ENCODE measurements at places on chromosomes 4 and X. TPM values are rescaled to one million over a fixed set of nuclear protein-coding genes. Genes with fewer than 3 reads are reported as not detected.
A peak's percentile ranks its signal among the peaks of the same experiment; 100 is the strongest.

DNA sequence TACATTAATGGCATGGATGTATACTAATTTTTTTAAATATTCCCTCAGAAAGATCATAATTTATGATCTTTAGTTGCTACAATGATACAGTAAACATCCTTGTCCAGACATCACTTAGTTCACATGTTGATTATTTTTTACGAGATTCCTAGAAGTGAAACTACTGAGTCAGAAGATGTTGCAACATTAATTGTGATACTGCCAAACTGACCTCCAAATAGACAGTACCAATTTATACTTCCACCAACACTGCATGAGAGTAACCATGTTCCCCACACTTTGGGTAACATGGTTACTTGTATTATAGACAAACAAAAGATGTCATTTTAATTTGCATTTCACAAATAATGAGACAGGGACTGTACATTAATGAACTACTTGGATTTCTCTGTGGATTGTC is 19.6 kb downstream of the RCHY1 start:
- no peak for DNase-seq

DNA sequence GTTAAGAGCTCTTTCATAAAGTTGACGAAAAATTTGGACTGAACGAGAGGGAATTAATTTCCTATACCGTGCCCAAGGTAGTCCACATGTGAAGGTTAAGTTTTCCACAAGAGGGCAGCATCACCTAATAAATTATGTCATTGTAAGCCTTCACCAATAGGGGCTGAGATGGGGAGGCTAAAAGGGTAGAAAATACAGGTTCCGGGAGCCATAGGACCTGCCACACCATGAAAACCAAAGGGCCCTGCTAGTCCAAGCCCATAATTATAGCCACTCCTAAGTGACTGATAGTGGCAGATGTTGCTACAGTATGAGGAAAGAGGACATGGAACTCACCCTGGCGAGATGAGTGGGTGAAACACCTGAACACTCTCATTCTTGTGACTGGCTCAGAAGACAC is 122.2 kb downstream of the SHROOM4 start:
- DNase-seq, result no peak

The GLUD2 gene
- total RNA-seq, result 0.42 TPM

DNA sequence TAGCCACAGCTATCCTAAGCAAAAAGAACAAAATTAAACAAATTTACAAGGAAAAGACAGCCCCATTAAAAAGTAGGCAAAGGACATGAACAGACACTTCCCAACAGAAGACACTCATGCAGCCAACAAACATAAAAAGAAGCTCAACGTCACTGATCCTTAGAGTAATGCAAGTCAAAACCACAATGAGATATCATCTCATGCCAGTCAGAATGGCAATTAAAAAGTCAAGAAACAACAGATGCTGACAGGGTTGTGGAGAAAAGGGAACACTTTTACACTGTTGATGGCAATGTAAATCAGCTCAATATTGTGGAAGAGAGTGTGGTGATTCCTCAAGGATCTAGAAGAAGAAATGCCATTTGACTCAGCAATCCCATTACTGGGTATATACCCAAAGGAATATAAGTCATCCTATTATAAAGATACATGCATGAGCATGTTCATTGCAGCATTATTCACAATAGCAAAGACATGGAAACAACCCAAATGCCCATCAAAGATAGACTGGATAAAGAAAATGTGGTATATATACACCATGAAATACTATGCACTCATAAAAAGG is 163.0 kb upstream of the TET2 start:
- DNase-seq, result no peak

DNA sequence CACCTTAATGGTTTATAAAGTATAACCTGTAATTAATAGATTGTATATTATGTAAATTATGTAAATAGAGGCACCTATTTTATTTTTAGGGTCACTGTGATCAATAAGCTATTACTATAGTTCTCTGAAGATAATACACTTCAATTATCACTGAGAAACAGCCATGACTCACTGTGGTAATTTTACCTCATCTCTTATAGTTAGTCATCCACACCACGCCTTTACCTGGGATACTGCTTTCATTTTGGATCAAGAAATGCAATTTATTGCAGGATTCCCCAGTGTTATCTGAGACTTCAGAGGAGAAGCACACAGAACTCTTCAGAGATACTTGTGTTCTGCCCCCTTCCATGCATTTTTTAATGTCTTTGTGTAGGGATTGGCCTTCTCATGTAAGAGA is 348.1 kb upstream of the ATOH1 start:
- DNase-seq, result no peak

The SPON2 gene
- 162 TPM for total RNA-seq

DNA sequence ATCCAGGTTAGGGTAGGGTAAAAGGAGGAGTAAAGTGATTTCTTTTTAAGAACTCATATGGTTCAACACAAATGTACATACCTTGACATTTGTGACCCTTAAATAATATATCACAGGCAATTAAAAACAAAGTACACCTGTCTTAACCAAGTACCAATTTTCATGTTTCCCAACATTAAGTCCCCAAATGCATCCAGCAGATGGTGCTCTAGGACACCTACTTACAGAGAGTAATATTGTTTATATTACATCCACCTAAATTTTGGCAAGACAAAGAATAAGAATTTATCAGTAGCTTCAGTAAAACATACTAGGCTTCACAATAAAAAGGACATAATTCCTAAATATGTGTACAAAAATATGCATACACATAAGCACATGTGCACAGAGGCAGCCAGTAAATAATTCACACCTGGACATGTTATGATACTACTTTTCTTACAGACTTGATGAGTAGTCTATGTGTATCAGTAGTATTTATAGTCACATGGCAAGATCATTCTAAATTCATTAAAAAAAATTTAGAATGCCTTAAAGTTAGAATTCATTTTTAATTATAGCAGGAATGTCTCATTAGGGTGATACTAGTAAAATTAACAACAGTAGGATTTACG is 219.7 kb downstream of the DCLK2 start:
- DNase-seq, result no peak

The EBP gene
- 35.2 TPM for total RNA-seq

The MSX1 gene
- 4.8 TPM for total RNA-seq

- no peak for DNase-seq
Observed at GRCh38 chr4:145909281-145909715, 29.3 kb downstream of the ZNF827 start.

DNA sequence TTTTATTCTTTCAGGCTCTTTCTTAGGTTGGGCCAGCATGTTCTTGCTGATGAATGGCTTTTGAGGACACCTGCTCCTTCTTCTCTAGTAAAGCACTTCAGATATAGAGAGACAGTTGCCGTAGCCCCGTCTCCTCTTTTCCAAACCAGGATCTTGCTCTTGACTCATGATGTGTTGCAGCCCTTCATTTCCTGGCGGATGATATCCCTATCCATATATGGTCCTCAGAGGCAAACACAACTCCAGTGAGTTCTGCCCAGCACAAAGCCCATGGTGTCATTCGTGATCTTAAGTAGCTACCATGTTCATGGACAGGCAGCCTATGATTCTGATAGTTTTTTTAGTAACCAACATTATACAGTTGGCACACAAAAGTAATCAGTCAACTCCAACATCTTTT is 59.8 kb upstream of the ACSL1 start:
- DNase-seq, result no peak

- no peak for DNase-seq
Observed at GRCh38 chr4:70927502-70928137, 25.5 kb downstream of the MOB1B start.

- DNase-seq, result no peak
Observed at GRCh38 chr4:48046059-48046458, 29.5 kb downstream of the NIPAL1 start.

DNA sequence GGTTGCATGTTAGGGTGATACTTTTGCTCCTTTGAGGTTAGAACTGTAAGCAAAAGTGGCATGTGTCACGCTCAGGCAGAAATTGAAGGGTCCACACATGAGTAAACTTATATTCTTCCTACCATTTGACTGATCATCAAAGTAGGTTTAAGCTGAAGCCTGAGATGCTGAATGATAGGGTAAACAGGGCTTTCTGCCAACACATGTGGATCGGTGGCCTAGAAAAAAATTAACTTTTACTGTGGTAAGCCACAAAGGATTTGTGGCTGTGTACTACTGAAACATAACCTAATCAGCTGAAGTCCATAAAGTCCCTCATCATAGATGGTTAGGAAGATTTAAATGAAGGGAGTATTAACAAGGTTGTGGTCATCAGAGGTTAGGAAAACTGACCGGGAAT is 1070.1 kb downstream of the STPG2 start:
- no peak for DNase-seq

DNA sequence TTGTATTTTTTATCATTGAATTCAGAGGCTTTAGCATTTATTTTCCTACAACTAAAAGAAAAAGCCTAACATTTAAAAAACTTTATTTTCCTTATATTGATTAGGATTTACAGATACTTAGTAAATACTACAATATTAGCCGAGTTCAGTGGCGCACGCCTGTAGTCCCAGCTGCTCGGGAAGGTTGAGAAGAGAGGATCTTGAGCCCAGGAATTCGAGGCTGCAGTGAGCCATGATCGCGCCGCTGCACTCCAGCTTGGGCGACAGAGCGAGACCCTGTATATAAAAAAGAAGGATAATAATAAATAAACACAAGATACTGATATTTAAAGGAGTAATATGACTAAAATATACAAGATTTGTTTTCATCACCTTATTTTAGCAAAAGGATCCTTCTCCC is 681 bp upstream of the UPF3B start:
- no peak for DNase-seq

- no peak for DNase-seq
Observed at GRCh38 chr4:140637836-140638235, 69.1 kb upstream of the UCP1 start.

DNA sequence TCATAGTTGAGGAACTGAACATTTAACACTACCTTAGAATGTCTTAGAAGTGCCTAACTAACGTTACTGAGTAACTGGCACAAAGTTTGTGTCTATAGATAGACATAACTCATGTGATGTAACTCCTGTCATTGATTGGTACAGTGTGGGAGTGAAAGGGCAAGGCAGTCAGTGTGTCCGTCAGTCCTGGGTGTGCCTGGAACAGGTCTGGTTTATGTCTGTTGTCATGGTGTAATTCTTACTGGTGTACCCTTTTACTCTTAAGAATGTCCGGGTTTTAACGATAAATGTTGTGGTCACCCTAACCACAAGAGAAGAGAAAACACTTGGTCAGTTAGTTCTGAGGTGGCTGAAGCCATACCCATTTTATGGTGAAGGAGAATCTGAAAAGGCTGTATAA is 93.1 kb upstream of the ESX1 start:
- DNase-seq, result no peak

The MFAP3L gene
- total RNA-seq, result 6.8 TPM

GRCh38 chr4:150078579-150079080 is 385 bp downstream of the DCLK2 start:
- no peak for DNase-seq

The CACNA1F gene
- total RNA-seq, result not detected

DNA sequence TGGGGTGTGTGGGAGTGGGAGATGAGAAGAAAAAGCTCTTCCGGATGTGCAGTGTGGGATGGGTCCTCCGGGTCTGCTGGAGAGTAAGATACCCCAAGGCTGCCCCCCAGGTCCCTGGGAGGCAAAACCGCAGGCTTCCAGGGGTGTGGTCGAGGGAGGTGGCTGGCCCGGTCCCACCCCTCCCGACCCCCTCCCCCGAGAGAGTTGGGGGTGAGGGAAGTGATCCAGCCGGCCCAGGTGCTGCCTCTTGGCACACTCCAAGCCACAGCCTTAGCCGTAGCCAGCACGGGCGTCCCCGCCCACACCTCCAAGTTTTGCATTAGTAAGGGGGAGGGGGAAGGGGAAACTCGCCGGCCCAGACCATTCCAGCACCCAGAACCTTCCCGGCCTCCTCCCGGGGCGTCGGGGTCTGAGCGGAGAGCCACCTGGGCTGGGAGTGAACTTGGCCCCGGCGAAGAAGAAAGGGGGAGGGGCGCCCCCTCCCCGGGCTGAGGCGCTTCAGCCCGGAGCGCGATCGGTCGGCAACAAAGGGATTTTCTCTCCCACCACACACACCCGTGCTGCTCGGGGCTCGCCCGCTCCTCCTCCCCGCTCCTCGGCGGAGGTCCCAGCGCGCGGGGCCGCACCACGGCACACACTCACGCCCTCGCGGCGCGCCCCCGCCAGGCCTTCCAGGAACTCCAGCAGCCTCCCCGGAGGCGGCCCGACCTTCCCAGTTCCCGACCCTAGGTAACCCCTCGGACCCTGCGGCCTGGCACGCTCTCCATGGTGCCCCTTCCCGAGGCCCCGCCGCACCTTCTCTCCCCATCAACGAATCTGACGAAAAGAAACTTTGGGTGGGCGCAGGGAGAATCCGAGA is 14.4 kb downstream of the BCOR start:
- peak; percentile 82 for DNase-seq

DNA sequence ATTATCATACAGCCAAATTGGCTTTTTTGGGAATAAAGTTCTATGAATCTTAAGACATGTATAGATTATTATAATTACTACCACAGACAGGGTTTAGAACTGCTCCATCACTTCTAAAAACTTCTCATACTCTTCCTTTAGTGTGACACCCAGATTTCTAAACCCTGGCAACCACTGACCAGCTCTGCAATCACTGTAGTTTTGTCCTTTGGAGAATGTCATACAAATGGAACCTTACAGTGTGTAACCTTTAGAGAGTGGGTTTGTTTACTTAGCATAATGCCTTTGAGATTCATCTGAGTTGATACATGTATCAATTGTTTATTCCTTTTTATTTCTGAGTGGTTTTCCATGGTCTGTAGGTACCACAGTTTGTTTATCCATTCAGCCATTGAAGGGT is 95.0 kb downstream of the TMEM164 start:
- DNase-seq, result no peak

The SPANXB1 gene
- total RNA-seq, result not detected

- DNase-seq, result no peak
Observed at GRCh38 chr4:5137927-5138326, 86.6 kb downstream of the STK32B start.

- no peak for DNase-seq
Observed at GRCh38 chr4:65719635-65720034, 49.3 kb upstream of the EPHA5 start.

DNA sequence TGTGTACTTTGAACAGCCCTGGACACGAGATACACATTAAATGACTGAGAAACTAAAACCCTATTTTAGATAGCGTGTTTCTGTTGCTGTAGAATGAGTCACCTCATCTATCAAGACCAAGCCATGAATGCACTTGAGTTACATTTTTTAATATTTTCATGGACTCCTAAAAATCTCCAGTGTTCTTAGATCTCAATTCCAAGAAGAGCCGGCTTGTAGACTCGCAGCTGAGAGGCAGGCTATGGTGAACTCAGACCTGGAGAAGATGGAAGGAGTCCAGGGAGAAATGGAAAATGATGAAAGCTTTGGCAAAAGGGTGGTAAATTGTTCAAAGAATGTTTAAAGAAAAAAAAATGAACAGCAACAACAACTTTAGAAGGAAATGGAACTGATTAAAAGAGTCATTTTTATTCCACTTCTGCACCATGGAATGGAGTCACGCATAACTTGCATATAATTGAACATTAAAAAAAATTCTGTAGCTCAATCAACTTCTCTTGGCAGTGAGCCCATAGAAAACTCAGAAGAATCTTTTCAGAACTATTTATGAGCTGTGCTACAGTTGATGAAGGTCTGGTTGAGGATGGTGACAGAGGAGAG is 129.8 kb downstream of the MXRA5 start:
- DNase-seq, result no peak
